ENCODE measurements at places on chromosomes 3 and 15.

DNA sequence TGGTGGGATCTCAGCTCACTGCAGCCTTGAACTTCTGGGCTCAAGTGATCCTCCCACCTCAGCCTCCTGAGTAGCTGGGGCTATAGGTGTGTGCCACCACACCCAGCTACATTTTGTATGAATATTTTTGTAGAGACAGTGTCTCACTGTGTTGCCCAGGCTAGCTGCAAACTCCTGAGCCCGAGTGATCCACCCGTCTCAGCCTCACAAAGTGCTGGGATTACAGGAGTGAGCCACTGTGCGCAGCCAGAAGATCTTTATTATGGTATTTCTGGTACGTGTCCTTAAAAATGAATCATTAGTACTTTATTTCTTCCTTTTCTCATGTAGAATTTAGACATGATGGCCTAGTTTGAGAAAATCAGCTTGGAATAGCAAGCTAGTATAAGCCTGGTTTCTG, 153.3 kb downstream of the BCHE start:
- DNase-seq: no peak

- DNase-seq: no peak
Observed at GRCh38 chr3:159273608-159274007, 471.8 kb downstream of the MFSD1 start.

GRCh38 chr15:95996494-95996893, 334.0 kb upstream of the NR2F2 start:
- DNase-seq: no peak

DNA sequence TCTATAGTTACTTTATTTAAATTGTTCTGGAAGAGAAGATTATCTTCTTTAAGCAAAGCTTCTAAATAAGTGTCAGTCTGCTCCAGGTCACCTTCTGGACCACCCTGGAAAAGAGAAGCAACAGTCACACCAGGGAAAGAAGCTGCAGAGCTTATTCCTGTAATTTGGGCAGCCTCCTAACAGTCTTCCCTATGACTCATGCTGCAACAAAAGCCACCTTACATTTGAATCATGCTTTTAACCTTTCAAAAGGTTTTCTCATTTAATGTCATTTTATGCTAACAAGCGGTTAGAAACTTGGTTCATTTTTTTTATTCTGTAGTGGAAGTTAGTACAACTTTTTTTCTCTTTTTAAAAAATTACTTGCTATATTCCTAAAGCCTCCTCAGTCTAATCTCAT, 5.3 kb upstream of the GUCA1C start:
- no peak for DNase-seq

DNA sequence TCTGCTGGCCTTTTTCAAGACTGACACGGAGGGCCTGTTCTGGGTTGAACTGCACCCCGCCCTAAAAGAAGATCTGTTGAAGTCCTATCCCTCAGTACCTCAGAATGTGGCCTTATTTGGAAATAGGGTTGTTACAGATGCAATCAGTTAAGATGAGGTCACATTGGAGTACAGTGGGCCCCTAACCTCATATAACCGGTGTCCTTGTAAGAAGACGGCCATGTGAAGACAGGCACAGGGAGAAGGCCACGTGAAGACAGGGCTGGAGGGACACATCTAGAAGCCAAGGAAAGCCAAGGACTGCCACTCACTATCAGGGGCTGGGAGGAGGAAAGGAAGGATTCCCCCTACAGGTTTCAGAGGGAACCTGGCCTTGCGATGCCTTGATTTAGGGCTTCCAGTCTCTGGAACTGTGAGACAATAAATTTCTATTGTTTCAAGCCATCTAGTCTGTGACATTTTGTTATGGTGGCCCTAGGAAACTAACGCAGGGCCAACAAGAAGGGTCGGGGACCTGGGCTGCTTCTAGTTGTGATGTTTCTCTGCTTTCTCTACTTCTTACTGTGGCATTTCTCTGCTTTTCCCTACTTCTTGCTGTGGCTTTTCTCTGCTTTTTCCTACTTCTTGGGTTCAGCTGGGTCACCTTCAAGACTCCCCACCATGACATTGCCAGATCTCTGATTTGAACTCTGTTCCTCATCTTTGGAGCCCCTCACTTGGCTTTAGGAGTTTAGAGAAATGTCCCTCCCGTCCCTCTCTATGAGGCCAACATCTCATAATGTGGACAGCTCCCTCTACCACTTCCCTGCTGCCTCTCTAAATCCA, 4.8 kb upstream of the CCDC174 start:
- no peak for DNase-seq

GRCh38 chr15:29749365-29750086, 72.7 kb downstream of the TJP1 start:
- DNase-seq: no peak

DNA sequence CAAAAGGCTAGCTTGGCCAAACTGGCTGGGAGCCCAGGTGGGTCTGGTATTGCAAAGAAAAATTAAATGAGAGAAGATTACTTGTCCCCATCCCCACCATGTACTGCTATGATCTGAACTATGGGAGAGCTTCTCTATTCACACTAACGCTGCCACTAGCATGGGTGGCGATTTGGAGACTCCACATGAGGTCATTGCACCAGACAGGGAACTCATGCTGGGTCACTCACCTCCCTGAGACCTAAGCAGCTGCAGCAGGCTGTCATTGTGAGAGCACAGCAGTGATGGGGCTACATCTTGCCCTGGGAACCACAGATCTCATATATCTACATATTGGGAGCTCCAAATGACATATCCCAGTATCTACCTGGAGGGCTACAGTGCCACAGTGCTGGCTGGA, 36.3 kb upstream of the NECTIN3 start:
- DNase-seq: no peak

GRCh38 chr3:7407107-7407506, 546.2 kb downstream of the GRM7 start:
- no peak for DNase-seq

- DNase-seq: peak; percentile 32
Observed at GRCh38 chr3:184361932-184362667, 590 bp downstream of the POLR2H start.

GRCh38 chr3:148998715-148999423, 7.5 kb downstream of the GYG1 start:
- DNase-seq: no peak

- no peak for DNase-seq
Observed at GRCh38 chr3:77195766-77196545, 156.1 kb downstream of the ROBO2 start.

DNA sequence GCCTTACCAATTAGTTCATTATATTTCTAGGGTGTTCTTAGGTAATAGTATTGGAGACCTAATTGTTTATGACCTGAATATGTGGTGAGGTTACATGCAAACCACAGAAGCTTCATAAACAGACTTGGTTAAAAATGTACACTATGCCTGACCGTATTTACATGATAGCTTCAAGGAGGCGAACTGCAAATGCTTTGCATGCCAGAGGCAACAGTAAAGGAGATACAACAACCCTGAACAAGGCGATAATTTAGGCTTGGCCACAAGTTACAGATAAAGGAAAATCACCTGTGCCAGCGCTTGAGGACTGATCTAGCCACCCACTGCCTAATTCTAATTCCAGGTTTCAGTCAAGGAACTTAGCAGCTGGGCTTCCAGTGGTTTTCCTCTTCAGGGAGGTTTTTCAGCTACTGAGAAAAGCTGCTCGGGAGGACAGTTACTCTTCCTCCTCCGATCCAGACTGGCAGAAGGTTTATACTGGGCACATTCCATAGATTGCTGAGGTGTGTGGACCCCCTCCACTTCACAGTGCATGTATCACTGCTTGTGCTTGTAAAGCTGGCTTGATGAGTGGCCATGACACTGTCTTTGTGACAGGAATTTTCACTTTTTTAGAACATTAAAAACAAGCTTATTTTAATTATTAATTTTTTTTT, 95.6 kb downstream of the DHX36 start:
- DNase-seq: no peak

- no peak for DNase-seq
Observed at GRCh38 chr3:51622413-51622812, 48.6 kb upstream of the TEX264 start.

DNA sequence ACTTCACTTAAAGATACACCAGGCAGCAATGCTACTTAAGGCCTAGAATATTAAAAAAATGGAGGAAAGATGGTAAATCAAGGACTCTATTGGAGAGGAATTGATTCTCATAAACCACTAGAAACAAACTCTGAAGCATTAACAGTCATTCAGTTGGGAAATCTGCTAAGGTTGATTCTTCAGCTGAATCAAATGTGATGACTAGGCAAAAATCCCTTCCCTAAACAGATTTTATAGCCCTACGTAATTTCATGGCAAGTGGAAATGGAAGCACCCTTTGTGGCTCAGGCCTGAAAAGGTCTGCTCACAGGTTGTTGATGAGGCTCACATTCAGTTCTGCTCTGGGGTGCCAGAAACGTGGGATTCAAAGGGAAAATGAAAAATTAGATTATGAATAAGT, 38.8 kb upstream of the ARL14 start:
- no peak for DNase-seq

- DNase-seq: no peak
Observed at GRCh38 chr15:64635499-64636495, 139.6 kb downstream of the RBPMS2 start.

GRCh38 chr15:81893182-81893835, 152.5 kb downstream of the MEX3B start:
- no peak for DNase-seq

DNA sequence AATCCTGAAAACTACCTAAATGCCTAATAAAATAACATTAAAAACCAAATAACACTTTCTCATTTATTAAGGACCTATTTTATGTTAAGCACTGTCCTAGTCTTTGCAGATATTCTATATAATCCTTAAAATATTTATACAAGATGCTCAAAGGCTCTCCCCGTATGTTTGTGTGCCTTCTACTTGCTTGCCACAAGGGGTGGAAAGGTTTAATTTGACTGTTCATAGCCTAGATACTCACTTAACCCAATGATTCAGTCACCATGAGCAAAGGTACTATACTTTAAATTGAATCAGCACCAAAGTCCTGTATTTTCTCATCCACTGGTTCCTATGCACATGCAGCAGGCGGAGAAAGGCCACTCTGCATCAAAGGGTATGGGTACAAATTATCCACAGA, 32.0 kb downstream of the LSAMP start:
- no peak for DNase-seq

GRCh38 chr3:168047190-168047795, 48.4 kb downstream of the GOLIM4 start:
- DNase-seq: peak; percentile 52

- no peak for DNase-seq
Observed at GRCh38 chr3:99638167-99638948, at the start of gene COL8A1. COL8A1 (plus strand) TSS chr3:99638594; CDS start chr3:99790683, 152,089 bp downstream.
